ENCODE measurements at places on chromosomes 12 and 14.

DNA sequence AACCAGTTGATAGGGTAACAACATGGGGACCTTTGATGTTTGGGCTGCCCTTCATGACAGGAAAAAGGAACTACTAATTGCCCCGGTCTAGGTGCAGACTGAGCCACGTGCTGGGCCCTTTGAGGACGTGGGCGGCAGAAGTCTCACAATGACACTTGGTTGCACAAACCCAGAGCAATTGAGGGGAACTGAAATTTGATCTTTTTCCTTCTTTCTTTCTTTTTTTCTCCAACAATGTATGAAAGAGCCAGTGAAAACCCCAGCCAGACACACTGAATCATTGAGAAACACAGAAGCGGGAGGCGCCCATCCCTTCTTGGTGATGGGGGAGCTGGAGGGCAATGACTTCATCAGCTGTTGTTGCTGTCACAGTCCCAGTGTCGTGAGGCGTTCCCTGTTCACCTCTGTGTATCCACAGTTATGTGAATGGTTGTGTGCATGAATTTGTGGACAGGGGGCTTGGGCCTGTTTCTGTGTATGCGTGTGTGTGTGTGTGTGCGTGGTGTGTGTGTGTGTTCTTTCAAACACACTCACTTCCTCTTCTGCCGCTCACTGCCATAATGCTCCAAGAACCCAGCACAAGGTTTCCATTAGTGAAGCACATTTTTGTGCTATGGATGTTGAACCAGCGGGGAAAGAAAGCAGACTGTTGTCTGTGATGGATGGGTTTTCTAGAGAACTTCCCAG lies 137.5 kb upstream of the CCND2 start:
- no peak for DNase-seq

GRCh38 chr12:26116829-26117715 lies 7.8 kb downstream of the BHLHE41 start:
- DNase-seq = no peak

DNA sequence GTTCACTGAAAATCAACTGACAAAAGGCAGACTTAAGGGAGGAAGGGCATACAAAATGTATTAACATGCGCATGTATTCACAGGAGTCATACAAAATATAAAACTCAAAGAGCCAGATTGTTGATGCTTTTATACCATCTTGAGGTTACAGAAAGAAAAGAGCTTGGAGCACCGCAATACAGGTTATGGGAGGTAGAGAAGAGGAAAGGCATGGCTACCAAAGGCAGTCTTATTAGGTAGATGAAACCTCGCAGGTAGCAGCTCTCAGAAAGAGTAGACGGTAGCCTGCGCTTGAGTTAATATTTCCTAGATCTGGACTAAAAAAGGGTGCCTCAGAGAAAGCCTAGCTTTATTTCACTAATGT lies 69.0 kb upstream of the DHRS4 start:
- DNase-seq = no peak

GRCh38 chr12:76634133-76634532 lies 74.6 kb upstream of the OSBPL8 start:
- no peak for DNase-seq

- DNase-seq = no peak
Measured at GRCh38 chr12:57146961-57147944, at the start of gene LRP1-AS. LRP1-AS (minus strand) TSS chr12:57147619.

- DNase-seq = no peak
Measured at GRCh38 chr12:5909560-5909959, 35.5 kb downstream of the ANO2 start.

DNA sequence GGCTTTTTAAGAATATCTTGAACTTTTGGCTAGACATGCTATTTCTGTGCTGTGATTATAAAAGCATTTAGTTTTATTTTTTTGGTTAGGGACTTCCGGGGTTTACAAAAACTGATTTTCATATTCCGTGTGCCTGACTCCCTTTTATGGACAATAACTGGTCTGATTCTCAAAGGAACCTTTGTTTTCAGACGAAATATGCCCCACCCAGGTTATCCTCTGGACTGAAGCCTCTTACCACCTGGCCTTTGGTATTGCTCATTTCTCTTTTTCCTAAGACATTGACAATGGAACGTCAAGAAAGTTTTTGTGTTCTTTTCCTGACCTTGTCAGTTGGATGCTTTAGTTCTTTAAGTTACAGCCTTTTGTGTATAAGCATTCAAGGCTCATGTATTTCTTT lies 10.8 kb downstream of the TIGAR start:
- DNase-seq = no peak

DNA sequence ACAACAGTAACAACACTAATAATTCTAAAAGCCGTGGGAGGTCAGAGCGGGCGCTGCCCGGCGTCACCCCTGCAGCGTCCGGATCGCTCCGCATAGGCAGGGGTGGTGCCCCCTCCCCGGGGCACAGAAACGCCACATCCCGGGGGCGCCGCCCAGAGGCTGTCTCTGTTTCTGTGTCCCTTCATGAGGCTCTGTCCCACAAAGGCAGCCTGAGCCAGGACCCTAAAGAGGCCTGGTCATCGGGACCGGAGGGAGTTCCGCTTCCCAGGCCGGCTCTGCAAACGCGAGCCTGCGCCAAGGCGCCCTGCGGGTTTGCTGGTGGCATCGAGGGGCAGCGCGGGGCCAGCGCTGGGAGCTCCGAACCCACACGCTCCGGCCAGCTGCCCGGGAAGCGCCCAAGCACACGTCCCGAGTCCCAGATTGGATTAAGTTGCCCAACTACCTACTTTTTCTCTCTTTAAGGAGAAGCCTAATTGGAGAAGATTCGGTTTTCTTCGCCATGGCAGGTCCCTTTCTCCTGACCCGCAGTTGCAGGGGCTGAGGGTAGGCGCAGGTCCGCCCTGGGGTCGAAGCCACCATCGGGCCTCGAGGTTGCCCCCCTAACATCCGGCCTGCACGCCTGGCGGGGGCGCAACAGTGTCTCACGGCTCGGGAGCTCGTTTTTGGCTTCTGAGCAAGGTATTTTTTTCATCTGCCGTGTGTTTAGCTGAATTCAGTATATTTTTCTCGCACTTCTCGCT lies 421.7 kb downstream of the VRK1 start:
- no peak for DNase-seq

GRCh38 chr14:34682787-34683321 lies 31.5 kb downstream of the CFL2 start:
- DNase-seq = no peak

DNA sequence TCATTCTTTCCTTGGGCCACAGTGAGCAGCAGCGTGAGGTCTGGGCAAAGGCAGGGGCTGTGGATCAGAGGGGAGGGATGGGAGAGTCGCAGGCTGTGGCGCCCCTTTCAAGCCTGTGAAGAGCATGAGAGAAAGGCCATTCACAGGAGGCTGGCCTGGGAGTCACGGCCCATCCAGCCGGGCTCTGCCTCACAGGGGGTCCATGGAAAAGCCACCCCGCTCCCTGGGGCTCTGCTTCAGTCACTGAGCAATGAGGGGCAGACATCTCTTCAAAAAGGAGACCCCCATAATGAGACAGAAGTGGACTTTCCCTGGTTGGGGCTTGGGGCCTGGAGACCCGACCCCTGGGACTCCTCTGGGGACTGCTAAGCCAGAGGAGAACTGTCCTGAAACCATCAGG lies 117.0 kb upstream of the GSC start:
- no peak for DNase-seq

GRCh38 chr12:47458279-47458678 lies 247.6 kb downstream of the RPAP3 start:
- no peak for DNase-seq

- peak; percentile 17 for DNase-seq
Measured at GRCh38 chr14:22837114-22837749, 847 bp downstream of the MMP14 start.

DNA sequence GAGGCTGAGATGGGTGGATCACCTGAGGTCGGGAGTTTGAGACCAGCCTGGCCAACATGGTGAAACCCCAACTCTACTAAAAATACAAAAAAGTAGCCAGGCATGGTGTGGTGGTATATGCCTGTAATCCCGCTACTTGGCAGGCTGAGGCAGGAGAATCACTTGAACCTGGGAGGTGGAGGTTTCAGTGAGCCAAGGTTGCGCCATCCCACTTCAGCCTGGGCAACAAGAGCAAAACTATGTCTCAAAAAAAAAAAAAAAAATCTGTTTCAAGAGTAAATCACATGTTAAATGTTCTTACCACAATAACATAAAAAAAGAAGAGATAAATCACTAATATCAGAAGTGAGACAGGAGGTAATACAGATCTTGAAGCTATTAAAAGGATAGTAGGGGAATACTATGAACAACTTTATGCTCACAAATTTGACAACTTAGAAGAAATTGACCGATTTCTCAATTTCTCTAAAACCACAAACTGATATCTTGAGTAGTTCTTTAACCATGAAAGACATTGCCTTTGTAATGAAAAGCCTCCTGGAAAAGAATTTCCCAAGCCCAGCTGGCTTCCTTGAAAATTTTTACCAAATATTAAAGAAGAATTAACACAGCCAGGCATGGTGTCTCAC lies 37.7 kb downstream of the TAOK3 start:
- DNase-seq = no peak

GRCh38 chr14:98014851-98015615 lies 1217.9 kb downstream of the VRK1 start:
- no peak for DNase-seq

DNA sequence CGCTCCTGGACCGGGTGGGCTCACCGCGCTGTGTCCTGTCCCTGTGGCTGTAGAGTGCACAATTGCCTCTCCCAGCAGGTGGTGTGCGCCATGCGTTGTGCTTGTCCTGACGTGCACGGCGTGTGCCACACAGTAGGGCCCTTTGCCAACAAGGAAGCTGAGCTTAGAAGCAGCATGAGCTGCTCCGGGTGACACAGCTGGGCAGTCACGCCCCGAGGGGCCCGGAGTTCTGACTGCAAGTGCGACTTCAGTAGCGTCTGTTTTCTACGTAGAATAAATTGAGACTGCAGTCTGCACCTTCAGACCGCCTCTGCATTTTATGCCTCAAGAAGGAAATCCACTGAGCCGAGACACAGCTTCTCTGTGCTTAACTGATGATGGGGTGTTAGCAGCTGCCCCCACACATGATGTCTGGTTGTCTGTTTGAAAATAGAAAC lies 81.6 kb downstream of the ADGRD1 start:
- DNase-seq = no peak

- DNase-seq = no peak
Measured at GRCh38 chr14:32825058-32825457, 113.6 kb upstream of the NPAS3 start.

GRCh38 chr14:99347561-99347960 lies 75.6 kb upstream of the BCL11B start:
- DNase-seq = no peak

GRCh38 chr14:59028476-59029202 lies 159.8 kb upstream of the DAAM1 start:
- DNase-seq = peak; percentile 65

GRCh38 chr12:75712223-75712622 lies 200.8 kb upstream of the KRR1 start:
- DNase-seq = no peak

DNA sequence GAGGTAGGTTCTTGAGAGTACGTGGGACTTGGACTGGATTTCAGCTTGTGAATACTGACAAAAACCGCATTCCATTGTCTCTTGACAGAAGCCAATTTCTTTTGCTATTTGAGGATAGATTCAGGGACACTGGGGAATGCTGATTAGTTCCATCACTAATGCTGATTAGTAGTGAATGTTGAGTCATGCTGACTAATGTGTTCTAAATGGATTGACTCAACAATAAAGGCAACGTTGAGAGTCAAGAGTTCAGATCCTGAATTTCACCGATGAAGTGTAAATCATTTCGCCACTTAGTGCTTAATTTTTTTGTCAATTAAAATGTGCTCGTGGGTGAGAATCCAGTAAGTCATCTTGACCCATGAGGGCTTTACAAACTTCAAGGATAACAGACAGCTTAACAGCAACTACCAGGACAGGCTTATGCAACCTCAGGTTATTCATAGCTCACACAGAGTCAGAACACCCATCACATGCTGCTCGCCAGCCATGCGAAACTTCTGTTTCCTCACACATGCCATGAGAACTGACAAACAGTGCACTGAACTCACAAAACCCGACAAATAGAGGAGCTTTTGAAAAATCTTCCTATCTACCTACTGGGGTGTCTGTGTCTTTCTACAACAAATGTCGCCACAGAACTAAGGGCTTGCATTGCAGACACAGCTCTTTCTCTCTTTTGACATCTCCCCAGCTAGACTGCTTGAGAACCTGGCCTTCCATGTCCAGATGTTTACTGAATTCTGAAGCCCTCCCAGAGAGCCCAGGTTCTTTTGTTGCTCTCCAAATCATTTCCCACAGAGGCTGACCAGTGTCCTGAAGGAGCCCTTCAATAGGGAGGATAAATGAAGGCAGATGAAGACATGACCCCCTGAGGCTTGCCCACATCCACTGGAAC lies 316.4 kb downstream of the ZFP36L1 start:
- no peak for DNase-seq

GRCh38 chr14:39267608-39268005 lies 33.9 kb downstream of the MIA2 start:
- peak; percentile 63 for DNase-seq

DNA sequence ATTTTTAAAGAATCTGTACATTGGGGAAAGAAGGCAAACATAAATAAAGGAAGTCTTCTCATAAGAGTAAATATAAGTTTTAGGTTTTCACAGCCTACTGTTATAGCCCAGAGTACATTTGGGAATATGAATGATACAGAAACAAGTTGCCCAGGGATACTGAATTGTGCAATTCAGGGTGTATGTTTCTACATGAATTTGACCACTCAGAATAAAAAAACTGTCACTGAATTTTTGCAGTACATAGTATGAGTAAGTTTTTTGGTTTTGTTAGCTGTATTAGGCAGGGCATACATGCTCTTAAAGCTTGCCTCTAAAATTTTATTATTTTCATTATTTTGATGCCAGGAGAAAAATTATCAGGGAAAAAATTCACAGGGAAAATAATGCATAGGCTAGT lies 6.6 kb upstream of the PCNX4 start:
- DNase-seq = no peak

- no peak for DNase-seq
Measured at GRCh38 chr12:126772171-126772864, 1494.7 kb upstream of the TMEM132C start.

GRCh38 chr12:94500831-94501567 lies 41.3 kb upstream of the CEP83 start:
- no peak for DNase-seq

Data from NCI-H146 (cell line).